ENCODE measurements at places on chromosomes 16 and 17.

- peak; percentile 75 for DNase-seq
Observed at GRCh38 chr16:24635900-24636610, 93.4 kb upstream of the TNRC6A start.

- DNase-seq: no peak
Observed at GRCh38 chr17:11366272-11366850, 125.3 kb downstream of the SHISA6 start.

- no peak for DNase-seq
Observed at GRCh38 chr16:70774261-70774660, 26.7 kb downstream of the VAC14 start.

DNA sequence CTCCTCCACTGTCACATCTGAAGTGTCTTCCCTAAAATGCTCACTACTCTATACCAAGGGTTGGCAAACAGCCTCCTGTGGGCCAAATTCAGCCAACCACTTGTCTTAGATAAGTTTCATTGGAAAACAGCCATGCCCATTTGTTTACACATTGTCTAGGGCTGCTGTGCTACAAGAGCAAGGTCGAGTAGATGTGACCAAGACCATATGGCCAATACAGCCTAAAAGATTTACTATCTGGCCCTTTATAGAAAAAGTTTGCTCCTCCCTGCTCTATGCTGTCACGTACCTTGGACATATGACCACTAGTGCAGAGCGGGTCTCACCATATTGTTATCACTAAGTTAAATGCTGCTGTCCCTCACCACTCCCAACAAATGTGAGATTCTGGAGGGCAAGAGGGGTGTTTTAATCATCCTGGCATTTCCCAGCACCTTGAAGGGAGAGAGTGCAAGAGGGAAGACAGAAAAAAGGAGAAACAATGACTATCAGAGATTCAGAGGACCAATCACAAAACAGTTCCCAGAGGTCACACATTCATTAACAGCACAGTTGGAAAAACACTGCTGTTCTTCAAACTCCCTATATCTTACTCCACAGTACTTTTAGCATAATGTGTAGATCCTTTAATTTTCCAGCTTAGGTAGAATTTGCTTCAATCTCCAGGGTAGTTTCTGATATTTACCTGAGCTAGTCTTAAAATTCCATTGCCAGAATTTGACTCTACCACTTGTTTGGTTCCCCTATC lies 13.2 kb downstream of the LSM12 start:
- no peak for DNase-seq

- no peak for DNase-seq
Observed at GRCh38 chr16:9259914-9260608, 168.6 kb downstream of the HAPSTR1 start.

GRCh38 chr16:85570213-85570734 lies 42.8 kb upstream of the GSE1 start:
- no peak for DNase-seq

All from tibial artery (tissue), 4 donors.